HuH-7.5 (cell line): ENCODE measurements at places on chromosomes 11 and 22.

DNA sequence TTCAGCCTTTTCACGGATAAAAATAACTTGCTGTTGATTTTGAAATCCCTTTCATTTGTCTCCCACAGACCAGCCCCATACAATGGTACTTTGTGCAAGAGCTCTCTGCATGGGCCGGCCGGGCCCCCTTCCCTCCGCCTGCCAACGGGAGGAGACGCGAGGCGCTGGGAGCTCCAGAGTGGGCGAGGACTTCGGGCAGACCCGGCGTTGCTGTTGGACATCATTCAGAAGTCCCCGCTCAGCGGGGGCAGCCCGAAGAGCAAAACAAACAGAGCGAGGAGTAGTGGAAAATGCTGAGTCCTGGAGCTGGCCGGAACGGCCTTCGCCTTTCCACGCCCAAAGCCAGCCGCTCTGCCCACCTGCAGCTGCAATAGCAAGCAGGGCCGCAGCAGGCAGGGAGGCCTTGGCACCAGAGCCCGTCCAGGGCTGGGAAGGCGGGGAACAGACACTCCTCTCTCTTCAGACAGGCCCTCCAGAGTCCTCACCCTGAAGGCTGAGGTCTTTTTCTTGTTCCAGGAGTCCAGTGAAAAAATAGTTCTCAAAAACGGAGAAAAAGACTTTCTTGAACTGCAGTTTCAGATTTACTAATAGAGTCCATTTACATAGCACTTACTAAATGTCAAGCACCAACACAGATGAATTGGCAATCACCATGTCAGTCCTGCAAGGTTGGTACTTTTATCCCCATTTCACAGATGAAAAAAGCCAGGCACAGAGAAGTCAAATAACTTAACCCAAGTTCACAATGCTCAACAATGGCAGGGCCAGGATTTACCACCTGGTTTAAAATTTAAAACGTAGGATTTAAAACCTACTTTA, 135.5 kb downstream of the ETS1 start:
- DNase-seq: no peak

DNA sequence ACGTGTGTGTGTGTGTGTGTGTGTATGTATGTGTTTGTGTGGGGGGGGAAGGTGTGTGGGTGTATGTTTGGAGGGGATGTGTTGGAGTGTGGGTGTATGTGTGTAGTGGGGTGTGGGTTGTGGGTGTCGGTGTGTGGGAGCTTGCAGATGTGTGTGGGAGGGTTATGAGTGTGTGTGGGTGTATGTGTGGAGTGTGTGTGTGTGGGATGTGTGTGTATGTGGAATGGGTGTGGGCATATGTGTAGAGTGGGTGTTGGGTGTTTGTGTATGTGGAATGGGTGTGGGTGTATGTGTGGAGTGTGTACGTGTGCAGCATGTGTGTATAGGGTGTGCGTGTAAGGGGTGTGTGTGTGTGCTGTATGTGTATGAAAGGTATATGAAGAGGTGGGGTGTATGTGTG, 14.7 kb downstream of the STX3 start:
- no peak for DNase-seq

- no peak for DNase-seq
Observed at GRCh38 chr11:2548596-2548995, 103.8 kb downstream of the KCNQ1 start.

DNA sequence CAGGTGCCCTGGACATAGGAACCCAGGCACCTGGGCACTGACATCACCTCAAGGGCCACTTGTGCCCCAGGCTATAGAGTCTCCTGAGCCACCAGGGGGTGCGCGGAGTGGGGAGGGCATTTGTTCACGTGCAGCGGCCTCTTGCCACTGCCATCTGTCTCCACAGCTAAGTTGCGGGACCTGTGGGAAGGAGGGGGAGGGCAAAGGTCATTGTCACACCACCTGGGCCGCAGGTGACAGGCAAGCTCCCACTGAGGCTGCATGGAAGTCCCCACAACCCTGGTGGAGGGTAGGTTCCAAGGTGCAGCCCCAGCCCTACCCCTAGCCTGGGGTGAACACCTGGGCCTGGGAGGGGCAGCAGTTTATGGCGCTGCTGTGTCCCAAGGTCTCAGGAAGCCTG, 79.5 kb downstream of the PIWIL3 start:
- DNase-seq: no peak

DNA sequence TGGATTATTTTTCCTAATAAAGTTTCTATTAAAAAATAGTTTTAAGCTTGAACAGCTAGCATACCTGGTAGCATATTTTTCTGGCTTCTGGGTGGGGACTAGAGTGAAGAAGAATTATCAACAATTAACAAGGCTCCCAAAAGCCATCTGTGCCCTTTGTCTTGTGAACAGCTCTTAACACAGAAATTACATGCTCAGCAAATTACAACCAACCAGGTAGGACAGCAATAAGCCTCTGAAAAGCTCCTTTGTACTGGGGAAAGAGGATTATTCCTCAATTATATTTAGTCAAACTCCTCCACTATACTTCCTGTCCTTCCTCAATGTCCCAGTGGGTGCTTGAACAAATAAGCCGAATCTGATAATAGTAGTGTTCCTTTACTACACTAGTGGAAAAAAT, 162.8 kb downstream of the RAB38 start:
- no peak for DNase-seq

GRCh38 chr11:74675761-74676160, 55.5 kb downstream of the CHRDL2 start:
- DNase-seq: no peak

DNA sequence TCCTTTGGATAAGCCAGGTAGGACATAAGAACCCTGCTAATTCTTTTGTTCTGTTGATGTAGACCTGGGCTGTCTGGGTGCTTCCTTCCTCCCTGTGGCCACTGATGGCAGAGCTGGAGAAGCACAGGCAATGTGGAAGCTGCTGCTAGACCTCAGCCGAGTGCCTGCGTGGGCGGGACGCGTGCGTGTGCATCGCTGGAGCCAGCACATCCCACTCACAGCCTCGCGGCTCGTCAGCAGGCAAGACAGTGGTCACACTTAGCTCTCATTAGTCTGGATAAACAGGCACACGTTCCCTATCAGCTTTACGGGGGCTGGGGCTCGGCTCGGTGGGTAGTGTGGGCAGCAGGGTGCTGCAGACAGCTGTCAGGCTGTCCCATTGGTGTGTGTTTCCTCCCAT, 155.7 kb downstream of the GRIK4 start:
- no peak for DNase-seq

- DNase-seq: no peak
Observed at GRCh38 chr11:77053217-77054015, 13.4 kb upstream of the CAPN5 start.

DNA sequence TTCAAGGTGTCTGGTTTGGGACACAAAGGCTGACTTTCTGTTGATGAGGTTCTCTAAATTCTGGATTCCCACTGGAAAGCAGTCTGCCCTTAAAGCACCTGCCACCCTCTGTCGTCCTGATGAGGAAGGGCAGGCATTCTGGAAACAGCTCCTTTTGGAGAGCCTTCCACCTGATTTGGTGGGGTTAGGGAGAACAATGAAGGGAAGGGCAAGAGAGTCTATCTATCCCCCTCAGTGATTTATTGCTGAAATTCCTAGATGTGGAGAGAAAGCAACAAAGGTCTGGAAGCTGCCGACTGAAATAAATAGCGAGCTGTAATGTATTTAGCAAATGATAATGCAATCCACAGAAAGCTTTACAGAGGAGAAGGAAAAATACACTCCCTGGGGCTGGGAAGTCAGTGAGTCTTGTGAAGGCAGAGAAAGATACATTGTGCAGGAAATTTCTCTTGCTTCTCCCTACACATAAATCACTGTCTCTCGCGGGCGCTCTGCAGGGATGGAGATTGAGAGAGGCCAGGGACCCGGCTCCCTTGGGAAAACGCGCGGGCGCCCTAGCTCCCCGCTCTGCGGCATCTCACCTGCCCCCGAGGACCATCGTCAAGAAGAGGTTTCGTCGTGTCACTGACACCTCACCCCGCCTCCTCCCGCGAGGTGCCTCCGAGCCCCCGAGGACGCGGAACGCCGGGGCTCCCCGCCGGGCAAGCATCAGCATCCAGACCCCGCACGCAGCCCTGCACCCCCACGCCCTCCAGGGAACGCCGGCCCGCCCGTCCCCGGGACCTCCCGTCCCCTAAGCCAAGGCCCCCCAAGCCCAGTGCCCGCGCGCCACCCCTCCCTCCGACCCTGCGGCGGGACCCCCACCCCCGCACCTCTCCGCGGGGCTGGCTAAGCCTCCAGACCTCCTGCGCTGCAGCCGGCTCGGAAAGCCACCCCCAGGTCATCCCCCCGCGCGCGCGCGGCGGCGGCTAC, 673 bp downstream of the CDON start:
- DNase-seq: peak; percentile 54

- DNase-seq: no peak
Observed at GRCh38 chr11:87114093-87114492, 76.4 kb downstream of the TMEM135 start.

GRCh38 chr11:73554671-73555320, 43.1 kb downstream of the FAM168A start:
- DNase-seq: peak; percentile 40

DNA sequence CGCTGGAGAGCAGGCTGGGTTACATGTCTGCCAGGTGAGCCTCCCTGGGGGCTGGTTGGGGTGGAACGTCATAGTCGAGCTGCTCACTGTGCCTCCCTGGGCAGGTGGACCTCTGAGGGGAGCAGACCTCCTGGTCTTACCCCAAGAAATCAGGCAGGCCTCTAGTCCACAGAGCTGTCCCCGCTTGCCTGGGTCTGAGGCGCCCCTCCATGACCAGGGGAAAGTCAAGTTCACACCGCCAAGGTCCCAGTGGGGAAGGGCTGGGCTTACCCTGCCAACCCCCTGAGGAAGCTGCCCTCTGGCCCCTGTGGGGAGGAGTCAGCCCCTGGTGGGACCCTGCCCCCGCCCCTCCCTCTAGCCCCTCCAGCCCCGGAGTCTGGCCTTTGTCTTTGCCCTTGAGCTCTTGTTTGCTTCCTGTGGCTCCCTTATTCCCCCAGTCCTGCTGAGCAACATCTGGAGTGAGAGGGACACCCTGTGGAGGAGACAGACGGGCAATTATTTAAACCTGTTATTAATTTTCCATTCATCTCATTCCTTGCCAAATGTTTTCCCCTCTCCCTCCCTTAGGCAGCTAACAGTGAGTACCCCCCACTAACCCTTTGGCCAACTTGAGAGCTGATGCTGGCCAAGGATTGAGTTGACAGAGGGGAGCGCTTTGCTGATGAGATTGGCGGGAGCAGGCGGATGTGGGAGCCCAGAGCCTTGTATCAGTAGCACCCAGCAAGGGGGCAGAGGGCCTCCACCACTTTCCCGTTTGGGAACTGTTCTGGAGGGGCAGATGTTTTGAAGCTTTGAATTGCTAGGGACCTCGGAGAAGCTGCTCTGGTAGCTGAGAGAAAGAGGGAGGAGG, 83.4 kb downstream of the CEP164 start:
- no peak for DNase-seq

DNA sequence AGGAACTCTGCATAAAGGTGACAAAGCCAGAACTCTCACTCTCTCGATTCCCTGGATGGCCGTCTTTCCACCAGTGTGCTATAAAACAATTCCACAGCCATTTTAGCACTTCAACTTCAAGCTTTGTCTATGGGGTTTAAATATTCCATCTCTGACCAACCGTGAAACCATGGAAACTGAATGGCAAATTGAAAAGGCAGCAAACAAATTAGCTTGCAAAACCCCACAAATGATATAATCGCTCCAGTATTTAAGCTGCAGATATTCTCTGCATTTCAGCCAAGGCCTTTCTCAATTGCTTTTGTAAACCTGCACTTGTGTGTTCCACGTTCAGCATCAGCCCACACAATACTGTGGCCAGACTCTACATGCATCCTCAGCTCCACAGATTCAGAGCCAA, 131.7 kb upstream of the ISX start:
- no peak for DNase-seq

- DNase-seq: peak; percentile 91
Observed at GRCh38 chr11:61954851-61955421, 4.8 kb downstream of the BEST1 start.

DNA sequence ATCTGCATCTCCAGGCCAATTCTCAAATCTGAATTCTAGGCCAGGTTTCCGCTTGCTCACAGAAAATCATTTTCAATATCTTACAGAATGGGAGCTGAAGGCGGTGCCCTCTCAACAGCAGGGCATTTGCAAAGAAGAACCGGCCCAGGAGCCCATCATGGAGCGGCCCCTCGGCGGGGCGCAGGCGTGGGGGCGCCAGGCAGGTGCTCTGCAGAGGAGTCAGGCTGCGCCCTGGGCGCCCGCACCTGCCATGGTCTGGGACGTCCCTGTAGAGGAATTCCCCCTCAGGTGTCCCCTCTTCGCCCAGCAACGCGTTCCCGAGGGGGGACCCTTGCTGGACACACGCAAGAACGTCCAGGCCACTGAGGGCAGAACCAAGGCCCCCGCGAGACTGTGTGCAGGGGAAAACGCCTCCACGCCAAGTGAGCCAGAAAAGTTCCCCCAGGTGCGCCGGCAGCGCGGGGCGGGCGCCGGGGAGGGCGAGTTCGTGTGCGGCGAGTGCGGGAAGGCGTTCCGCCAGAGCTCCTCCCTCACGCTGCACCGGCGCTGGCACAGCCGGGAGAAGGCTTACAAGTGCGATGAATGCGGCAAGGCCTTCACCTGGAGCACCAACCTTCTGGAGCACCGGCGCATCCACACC, 11.5 kb downstream of the ZNF74 start:
- DNase-seq: no peak

- DNase-seq: no peak
Observed at GRCh38 chr22:36699915-36700314, 3.6 kb downstream of the CACNG2 start.

DNA sequence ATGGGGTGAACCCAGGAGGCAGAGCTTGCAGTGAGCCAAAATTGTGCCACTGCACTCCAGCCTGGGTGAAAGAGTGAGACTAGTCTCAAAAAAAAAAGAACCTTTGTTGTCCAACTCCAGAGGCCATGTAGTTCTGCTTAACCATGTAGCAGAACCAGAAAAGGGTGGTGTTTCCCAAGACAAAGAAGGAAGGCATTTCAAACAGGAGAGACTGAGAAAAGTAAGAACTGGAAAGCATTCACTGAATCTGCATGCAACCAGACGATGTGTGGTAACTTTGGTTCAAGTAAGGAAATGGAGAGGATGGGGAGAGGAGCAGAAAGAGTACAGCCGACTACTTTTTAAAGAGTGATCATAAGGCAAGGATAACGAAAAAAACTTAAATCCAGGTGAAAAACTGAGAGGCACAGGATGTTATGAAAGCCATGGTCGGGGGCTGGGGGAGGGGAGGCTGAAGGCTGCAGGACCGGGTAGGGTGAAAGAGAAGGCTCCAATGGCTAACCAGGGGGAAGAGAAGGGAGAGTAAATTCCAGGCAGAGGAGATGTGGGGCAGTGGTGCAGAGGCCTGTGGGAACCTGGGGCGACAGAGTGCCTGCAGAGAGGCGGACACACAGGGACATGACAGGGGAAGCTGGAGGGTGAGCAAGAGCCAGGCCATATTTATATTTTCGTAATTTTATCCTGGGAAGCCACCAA, 48.8 kb downstream of the MAPK1 start:
- no peak for DNase-seq

- no peak for DNase-seq
Observed at GRCh38 chr11:105699203-105699602, 89.3 kb downstream of the GRIA4 start.

GRCh38 chr22:39148727-39149535, 3.5 kb downstream of the CBX7 start:
- no peak for DNase-seq

DNA sequence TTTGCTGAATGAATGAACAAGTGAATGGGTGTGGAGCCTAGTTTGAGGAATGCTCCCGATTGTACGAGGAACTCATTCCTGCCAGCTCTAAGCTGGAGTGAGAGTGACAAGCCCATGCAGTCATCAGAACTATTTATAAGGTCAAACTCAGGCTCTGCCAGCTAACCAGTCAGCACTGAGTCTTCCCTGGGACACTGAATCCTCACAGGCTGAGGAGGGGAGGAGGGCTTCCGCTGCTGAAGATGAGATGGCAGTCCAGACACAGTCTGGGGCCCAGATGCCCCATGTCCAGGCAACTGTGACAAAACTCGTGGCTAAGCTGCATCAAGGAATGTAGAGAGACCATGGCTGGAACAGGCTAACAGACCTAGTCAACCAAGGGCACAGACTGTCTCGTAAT, 4.0 kb downstream of the LRP4 start:
- no peak for DNase-seq
